SK-N-SH treated with all-trans-retinoic acid at 6 μM for 48 hours (cell line): ENCODE measurements at places on chromosomes 11 and 22.
A peak's percentile ranks its signal among the peaks of the same experiment; 100 is the strongest.

DNA sequence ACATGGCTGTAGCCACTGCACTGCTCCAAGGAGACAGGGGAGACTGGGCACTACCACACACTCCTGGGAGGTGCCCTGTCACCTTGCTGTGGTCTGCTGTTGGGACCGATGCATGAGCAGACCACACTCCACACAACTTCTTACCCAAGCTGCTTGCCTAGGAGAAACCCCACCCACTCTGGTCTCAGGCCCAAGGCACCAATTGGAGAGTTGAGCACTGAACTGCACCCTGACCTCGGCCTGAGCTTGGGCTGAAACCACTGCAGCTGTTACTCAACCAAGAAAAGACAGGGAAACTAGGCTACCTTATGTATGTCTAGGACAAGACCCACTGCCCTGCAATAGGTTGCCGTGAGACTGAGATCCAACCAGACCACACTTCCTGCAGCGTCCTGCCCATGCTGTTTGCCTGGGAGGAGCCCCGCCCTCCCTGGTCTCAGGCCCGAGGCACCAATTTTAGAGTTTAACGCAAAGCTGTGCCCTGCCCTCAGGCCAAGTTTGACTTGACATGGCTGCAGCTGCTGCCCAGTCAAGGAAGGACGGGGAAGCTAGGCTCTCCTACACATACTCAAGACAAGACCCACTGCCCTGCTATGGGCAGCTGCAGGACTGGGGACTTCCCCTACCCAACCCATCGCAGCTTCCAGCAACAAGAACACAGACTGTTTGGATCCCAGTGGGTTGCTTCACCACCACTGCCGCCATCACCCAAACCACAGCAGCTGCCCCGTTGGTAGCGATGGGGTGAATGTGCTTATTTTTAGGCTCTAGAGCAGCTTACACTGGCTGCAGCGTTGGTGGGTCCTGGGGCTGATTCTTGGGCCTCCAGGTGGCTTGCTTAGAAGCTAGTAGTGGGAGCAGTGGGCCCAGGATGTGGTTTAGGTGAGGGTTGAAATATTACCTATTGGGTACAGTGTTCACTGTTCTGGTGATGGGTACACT, 66.8 kb downstream of the BRD1 start:
- ATAC-seq, result no peak

- peak; percentile 50 for ATAC-seq
Observed at GRCh38 chr11:108135845-108136544, 14.6 kb downstream of the ACAT1 start.

GRCh38 chr11:104738918-104739317, 159.3 kb downstream of the CASP12 start:
- ATAC-seq, result no peak

GRCh38 chr11:3616721-3617460, 24.9 kb downstream of the ART5 start:
- no peak for ATAC-seq

GRCh38 chr11:124880290-124880611, 15.0 kb downstream of the ROBO3 start:
- no peak for ATAC-seq

- ATAC-seq, result no peak
Observed at GRCh38 chr11:64409278-64409677, 50.3 kb downstream of the RPS6KA4 start.

DNA sequence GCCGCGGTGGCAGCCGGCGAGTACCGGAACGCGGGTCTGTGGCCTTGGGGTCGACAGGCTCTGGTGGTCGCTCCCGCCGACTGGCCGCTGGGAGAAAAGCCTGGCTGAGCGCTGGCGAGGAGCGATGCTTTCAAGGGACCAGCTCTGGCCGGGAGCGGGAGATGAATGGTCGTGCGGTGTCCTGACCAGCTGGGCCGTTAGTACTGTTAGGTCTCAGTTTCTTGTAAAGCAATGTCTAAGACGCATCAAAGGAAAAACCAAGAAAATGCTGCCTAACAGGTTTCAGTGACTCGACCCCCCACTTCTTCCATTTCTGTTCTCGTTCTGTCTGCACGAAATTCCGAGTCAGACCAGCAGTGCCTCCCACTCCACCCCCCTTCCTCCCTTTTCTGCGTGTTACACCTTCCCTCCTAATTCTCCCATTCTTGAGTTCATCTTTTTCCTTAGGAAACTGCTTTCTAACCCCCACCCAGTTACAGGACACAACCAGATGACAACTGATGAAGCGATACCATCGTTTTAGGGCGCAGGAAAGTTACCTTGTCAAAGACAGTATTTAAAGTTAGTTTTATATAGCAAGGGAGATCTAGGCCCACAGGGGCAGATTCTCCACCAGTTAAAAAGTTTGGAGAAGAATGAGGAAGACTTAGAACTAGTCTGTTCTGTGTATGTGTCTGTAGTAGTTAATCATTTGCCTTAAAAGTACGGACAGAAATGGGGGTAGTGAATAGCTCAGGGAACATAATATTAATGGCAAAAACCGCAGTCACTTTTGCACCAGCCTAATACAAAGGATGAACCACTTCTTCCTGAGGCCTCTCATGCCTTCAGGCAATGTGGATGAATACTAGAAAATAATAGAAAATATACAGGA, 1.0 kb downstream of the CUL5 start:
- ATAC-seq, result peak; percentile 8

DNA sequence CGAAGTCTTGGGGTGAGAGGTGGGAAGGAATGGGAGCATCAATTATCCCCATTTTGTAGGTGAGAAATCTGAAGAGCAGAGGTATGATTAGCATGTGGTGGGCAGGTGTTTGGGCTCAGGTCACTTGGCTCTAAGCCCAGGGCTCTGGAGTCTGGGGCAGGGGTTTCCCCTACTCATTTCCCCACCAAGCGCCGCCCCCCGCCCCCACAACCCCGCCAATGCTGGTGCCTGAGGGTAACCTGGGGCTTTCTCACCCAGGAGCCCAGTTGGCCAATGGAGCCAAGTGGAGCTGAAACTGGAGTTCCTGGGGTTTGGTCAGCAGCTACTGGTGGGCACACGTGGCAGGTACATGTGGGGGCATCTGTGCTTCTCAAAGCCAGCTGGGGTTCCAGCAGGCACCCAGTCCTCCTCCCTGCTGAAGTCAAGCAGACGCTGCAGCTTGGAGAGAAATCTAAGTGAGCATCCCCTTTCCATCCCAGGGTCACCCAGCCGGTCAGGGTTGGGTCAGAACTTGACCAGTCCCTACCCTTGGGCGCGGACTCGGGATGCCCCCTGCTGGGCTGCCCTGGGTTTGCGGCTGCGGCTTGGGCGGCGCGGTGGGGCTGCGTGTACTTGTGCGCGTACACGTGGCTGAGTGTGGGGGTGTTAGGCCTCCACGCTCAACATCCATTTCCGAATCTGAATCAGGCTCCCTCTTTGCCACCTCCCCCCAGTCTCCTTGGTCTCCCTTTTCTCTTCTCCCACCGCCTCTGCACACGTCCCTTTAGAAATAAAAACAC, 1.7 kb upstream of the CHRM1 start:
- ATAC-seq, result no peak

DNA sequence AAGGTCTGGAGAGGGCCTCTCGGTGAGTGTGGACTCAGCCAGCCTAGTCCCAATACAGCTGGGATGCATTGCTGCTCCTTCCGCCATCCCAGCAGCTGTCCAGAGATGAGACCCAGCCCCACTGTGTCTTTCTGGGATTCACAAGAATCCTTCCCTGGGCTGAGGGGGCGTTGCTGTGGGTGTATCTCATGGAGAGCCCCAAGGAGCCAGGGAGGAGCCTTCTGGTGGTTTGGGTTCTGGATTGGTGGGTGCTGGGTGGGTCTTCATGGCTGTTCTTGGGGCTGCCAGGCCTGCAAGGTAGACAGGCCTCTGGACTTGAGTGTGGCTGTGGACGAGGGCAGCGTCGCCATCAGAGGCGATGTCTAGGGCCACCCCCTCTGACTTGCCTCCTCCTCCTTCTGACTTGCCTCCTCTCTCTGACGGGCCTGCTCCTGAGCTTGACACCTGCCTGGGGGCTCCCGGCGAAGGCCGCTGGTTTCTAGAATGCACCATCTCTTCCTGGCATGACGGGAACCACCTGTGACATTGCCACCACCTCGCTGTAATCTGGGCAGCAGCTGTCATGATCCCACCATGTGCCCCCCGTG, 17.2 kb downstream of the KCNQ1 start:
- no peak for ATAC-seq

- ATAC-seq, result no peak
Observed at GRCh38 chr22:40007853-40008710, 13.3 kb downstream of the FAM83F start.

DNA sequence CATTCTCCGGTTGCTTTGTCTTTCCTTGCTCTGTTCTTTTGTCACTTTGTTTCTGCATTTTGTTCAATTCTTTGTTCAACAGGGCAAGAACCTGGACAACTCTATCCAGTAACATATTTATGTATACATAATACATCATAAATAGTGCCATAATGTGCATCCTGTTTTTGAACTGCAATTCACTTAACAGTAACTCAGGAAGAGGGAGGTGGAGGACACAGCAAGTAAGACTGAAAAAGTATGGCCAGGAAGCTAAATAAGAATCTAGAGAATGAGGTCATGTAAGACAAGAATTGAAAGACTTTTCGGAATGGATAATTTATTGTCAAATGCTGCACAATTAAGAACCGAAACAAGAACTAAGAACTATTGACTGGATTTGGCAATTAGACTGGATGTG, 29.2 kb upstream of the CHORDC1 start:
- ATAC-seq, result no peak

DNA sequence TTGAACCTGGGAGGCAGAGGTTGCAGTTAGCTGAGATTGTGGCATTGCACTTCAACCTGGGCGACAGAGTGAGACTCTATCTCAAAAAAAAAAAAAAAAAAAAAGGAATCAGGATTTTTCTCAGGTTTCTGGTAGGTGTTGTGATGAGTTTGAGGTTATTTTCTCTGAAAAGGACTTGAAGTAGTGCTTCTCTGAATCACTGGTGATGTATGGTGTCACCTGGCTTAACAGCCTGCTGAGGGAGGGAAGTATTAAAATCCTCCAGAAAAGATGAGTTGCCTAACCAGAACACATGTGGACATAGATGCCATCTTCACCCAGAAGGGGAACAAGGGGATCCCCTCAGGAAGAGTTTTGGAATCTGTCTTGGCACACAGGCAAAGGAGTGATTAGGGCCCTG, 20.1 kb downstream of the SMARCB1 start:
- ATAC-seq, result no peak

DNA sequence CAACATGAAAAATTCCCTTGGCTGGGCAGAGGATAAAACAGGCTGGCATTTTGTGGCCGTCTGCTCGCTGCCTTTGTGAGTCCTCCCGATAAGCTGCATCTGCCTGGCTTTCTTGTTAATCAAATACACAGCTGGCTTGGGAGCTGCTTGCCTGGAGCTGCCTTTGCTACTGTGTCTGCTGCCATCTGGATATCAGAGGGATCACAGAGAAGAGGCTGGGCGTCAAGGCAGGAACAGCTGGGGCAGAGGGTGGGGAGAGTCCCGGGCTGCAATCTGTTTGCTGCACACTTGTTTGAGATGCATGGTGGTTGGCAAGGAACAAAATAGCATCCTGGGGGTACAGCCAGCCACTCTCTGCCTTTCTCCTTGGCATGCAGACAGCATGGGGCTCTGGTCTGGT, 36.0 kb downstream of the COMMD9 start:
- ATAC-seq, result peak; percentile 70; the same call in 2 of the 3 replicates

GRCh38 chr22:41504816-41505215, 35.9 kb downstream of the ACO2 start:
- no peak for ATAC-seq

DNA sequence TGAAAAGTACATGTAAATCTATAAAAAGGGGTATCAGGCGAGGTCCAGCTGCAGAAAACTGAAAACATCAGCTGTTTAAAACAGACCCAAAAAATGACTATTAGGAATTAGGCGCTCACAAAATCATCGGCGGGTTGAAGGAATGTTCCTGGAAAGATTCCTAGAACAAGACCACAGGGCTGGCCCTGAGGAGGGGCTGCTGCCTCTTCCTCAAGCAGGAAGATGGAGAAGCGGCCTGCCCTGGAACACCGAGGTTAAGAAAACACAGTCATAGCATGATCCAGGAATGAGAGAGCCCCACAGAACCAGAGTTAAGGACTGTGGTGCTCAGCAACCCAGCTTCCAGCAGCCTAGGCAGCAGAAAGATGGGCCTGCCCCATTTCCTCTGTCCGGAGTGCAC, 78.4 kb downstream of the C11orf91 start:
- ATAC-seq, result no peak
